ENCODE measurements at places on chromosomes 12 and 14.
A peak's percentile ranks its signal among the peaks of the same experiment; 100 is the strongest.

- no peak for DNase-seq
Measured at GRCh38 chr12:109879351-109880042, 844 bp downstream of the GLTP start.

DNA sequence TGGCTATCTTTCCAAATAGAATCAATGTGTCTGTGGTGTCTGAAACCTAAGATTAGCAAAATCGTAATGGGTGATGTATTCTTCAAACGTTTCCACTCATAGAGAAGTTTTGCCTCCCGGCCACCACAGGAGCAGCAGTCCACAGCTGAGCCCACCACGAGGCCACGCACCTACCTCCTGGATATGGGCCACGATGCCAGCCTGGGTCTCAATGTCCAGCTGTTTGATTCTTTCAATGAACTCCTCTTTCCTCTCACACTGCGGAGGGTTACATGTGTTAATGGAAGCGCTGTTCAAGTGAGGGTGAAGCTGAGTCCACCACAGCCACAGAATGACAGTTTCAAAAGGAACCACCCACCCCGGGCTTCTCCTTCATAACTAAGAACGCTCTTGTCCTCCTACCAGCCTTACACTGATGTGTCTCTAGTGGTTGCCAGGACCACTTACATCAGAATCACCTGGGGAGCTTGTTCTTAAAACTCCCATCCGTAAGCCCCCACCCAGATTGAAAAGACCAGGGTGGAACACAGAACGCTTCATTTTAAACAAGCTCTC, 75.3 kb downstream of the CCDC88C start:
- DNase-seq: no peak

DNA sequence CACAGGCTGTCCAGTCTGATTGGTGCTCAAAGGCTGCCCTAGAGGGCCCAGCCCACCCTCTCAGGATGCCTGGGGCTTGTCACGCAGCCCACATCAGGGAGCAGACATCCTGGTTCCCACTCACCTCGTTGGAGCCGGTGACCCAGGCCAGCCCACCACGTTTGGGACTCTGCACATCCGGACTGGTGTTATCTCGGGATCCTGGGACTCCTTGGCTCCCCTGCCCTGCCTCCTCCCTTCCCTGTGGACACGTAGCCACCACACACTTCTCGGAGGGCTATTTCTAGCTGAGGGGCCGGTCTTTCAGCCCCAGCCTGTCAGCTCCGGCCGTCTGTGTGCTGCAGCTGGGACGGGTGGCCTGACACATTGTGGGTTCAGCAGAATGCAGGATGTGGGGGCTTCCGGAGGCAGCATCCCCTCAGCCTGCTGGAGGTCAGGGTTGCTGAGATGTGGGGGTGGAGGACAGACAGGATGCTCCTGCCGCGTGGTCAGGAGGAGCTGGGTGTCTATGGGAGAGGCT, 12.8 kb upstream of the FGF23 start:
- no peak for DNase-seq

- no peak for DNase-seq
Measured at GRCh38 chr14:103109535-103110441, 13.5 kb upstream of the TNFAIP2 start.

DNA sequence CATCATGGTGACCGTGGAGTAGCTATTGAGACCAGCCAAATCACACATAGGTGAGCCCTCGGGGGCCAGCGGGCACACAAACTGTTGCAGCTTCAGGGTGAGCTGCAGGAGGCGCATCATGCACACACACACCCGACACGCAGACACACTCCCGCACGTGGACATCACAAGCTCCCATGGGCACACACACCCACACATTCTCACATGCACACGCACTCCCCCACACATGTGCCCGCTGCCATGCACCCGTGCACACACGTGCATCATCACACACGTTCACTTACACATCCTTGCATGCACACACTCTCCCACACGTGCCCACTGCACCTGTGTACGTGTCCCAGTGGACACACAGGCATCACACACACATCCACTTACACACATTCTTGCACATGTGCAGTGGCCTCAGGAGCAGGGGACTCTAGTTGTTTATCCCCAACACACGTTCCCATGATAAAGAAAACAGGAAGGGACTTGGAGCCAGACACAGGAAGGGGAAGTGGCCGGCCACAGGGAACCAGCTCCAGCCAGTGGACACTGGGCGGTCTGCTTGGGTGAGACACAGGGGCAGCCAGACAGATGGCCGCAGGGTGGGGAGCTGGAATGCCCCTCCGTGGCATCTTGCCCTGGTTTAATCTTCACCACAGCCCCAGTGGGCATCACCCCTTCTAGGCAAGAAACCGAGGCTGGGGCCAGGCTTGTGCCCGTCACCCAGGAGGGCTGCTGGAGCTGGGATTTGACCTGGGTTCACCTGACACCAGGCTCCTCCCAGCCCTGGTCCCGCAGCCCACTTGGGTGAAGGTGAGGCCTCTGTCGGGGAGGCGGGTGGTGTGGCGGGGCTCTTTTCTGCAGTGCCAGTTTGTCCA, 49.7 kb downstream of the CYP46A1 start:
- no peak for DNase-seq

- DNase-seq: no peak
Measured at GRCh38 chr12:57868221-57868620, 21.7 kb upstream of the CTDSP2 start.

DNA sequence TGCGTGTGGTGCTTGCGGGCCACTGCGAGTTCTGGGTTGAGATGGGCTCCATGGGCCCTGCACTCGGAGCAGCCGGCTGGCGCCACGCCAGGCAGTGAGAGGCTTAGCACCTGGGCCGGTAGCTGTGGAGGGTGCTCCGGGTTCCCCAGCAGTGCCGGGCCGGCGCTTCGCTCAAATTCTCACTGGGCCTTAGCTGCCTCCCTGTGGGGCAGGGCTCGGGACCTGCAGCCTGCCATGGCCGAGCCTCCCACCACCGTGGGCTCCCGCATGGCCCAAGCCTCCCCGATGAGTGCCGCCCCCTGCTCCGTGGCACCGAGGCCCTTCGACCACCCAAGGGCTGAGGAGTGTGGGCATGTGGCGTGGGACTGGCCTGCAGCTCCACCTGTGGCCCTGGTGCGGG, 375.7 kb downstream of the NELL2 start:
- DNase-seq: no peak

GRCh38 chr12:12922191-12922616, 29.8 kb downstream of the GPRC5D start:
- no peak for DNase-seq

DNA sequence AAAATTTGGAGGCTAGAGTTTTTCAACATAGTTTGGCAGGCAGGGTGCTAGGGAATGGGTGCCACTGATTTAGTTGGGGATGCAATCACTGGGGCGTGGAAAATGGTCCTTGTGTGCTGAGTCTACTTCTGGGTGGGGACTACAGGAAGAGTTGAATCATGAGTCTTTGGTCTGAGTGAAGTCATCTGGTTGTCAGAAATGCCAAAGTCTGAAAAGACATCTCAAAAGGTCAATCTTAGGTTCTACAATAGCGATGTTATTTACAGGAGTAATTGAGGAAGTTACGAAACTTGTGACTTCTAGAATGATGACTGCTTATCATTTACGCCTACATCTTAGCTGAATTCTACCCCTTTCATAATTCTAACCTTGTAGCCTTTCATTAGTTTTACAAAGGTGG, 209.1 kb downstream of the NUBPL start:
- no peak for DNase-seq

DNA sequence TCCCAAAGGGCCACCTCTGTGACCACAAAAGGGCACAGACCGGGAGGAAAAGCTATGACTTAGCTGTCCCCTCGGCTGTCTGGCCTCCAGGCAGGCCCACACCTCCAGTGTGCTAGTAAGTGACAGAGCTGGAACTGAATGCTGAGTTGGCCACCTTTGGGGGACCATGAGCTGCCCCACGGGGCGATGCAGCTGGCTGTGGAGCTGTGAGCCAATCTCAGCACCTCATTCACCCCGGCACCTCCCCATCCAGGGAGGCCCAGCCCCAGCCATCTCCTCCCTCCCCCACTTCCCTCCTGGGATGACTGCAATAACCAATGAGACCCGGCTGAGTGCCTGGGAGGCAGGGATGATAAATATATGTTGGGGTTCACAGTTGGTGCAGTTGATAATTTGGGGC, 12.2 kb upstream of the TESC start:
- DNase-seq: no peak

GRCh38 chr12:6767353-6768319, 1.5 kb downstream of the PTMS start:
- no peak for DNase-seq

DNA sequence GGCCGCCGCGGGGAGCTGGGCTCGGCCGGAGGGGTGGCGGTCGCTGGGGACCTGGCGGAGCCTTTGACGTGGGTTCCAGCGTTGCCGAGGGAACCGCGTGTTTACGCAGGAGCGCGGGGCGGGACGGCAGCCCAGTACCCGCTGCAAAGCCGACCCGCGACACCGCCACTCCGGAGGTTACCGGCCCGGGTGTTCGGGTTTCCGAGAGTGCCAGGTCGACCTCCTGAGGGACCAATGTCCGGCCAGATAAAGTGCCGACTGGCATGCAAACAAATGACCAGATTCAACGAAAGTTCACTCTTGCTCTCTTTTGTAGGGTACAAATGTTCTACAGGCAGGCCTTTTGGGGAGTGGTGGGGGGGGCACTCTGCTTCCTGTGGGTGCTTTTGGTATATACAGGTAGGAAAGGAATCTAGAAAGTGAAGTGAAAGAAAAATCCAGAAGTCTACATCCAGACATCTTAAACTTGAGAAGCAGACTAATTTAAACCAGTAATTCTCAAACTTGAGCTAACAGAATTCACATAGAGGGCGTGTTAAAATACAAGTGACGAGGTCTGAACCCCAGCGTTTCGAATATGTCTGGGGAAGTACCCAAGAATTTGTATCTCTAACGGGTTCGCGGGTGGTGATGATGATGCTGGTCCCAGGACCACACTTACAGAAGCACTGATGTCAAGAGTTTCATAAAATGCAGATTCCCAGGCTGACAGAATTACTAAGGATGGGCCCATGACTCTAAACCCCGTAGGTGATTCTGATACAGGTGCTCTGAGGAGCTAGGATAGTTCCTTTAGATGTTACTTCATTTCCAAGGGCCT, at the start of gene GPR135:
GPR135 (minus strand) TSS at position 65 of the 820 bp plus-strand sequence. CDS start 154 bp downstream, outside the sequence.
- DNase-seq: peak; percentile 33

DNA sequence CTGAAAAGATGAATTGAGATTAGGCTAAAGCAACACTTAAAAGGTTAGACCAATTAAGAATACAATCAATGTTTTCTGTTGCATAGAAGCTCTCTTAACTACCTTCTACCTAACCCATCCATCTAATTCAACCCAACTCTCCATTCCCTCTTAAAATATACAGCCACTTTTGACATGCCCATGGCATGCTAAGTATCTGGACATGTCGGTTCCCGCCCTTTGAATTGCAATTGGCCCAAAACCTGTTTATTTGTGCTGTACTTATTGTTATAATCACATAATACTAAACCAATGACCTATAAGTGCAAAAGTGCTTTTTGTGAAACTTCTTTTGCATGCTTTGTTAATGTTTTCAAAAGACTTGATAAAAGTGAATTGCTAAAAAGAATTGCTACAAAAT, 37.6 kb upstream of the APPL2 start:
- no peak for DNase-seq

- no peak for DNase-seq
Measured at GRCh38 chr14:90969531-90970166, 90.8 kb downstream of the RPS6KA5 start.

- DNase-seq: no peak
Measured at GRCh38 chr14:95195031-95195430, 37.7 kb upstream of the DICER1 start.

DNA sequence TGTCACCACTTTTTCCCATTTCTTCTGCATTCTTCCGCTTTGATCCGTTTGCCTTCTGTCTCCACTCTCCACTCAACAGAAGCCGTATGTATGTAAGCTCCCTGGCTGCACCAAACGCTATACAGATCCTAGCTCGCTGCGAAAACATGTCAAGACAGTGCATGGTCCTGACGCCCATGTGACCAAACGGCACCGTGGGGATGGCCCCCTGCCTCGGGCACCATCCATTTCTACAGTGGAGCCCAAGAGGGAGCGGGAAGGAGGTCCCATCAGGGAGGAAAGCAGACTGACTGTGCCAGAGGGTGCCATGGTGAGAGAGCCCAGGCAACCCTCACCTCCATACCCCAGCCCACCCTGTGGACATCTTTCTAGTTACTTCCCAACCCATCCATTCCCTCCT, 8.3 kb downstream of the GLI1 start:
- DNase-seq: no peak

DNA sequence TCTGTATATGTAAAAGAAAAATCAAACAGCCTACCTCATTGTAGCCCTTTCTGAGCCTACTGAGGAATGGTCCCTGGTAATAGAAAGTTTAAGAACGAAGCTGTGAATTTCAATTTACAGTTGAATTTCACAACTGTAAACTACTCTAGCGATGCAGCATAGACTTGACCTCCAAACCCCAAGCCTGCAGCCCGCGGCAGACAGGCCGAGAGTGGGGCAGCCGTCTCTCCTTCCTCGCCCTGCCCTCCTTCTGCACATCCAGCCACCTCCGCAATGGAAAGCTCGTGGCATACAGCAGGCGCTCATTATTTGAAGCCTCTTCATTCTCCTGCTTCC, 15.3 kb downstream of the RNASE2 start:
- no peak for DNase-seq

- no peak for DNase-seq
Measured at GRCh38 chr14:22607291-22607690, 9.2 kb downstream of the ABHD4 start.

DNA sequence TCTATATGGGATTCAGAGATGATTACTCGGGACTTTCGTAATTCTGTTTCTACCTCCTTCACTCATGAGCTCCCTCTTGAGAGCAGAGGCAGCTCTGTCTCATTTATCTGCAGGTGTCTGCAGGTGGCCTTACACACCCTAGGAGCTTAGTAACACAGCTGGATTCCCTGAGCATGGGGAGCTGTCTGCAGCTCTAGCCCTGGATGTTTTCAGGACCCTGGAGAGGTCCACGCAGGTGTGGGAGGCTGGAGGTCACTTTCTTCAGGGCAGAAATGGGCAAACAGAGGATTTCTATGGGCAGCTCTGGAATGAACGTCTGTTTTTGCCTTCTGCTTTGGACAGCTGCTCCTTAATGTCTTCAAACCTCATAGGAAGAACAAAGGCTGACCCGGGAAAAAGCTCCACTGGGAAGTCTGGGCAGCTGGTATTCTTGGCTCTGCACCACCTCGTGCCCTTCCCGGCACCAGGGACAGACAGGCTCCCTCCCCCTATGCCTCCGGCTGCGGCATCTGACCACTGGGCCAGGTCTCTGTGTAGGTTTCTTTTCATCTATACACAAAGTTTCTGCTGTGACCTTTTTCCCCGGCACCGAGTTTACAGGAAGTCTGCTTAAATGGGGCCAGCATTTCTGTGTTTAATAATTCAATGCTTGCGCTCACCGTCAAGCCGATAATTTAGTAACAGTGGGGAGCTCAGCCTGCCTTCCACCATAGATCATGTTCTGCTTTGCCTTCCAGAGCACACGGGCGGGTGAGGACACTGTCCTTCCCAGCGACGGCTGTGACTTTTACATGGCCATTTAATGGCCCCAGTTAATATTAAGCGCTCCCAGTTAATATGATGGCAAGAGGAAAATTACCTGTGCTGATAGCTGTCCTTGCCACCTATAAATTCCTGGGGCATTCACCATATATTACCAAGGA, 320.2 kb upstream of the SFSWAP start:
- no peak for DNase-seq

Measured in activated CD4-positive, alpha-beta T cell treated with anti-CD3 and anti-CD28 coated beads for 4 hours (primary cell).